ENCODE measurements at places on chromosomes 7 and 10.

DNA sequence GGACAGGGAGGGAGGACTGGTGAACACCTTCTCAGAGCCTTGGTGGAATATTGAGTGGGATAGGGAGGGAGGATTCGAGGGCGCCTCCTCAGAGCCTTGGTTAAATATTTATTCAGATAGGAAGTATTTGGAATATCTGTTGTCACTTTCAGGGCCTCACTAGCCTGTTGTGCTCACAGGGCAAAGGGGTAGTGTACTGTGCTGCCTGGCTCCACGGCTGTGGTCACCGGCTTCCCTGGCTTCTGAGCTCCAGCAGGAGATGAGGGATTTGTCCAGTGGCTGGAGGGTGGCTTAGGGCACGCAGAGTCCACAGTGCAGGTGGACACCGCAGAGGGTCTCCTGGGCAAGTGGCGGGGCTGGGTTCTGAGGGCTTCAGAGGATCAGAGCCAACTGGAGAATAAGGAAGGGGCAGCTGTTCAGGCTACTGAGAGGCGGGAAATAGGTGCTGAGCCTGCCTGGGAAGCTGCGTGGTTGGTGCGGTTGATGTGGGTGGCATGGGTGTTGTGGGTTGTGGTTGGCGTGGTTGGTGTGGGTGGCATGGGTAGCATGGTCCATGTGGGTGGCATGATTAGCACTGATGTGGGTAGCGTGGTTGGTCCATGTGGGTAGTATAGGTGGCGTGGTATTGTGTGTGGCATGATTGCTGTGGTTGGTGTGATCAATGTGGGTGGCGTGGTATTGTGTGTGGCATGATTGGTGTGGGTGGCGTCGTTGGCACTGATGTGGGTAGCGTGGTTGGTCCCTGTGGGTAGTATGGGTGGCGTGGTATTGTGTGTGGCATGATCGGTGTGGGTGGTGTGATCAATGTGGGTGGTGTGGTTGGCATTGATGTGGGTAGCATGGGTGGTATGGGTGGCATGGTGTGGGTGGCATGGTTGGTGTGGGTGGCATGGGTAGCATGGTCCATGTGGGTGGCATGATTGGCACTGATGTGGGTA lies 16.7 kb downstream of the INPP5A start:
- DNase-seq, result no peak

DNA sequence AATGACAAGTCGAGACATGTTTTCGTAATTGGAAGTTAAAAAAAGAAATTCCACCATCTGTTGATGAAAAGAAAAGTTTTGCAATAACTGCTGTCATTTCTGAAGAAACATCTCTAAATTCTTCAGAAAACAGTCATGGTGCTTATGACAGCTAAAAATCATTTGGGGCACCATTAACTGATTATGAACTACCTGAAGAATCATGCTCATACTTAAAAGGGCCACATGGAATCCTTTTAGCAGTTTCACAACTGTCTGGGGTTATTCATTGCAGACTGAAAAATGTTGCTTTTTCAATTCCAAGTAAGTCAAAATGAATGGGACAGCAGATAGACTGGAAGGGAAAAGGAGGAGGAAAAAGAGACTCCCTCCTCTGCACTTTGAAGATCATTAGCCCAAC lies 134.2 kb downstream of the CHN2 start:
- peak; percentile 70 for DNase-seq

DNA sequence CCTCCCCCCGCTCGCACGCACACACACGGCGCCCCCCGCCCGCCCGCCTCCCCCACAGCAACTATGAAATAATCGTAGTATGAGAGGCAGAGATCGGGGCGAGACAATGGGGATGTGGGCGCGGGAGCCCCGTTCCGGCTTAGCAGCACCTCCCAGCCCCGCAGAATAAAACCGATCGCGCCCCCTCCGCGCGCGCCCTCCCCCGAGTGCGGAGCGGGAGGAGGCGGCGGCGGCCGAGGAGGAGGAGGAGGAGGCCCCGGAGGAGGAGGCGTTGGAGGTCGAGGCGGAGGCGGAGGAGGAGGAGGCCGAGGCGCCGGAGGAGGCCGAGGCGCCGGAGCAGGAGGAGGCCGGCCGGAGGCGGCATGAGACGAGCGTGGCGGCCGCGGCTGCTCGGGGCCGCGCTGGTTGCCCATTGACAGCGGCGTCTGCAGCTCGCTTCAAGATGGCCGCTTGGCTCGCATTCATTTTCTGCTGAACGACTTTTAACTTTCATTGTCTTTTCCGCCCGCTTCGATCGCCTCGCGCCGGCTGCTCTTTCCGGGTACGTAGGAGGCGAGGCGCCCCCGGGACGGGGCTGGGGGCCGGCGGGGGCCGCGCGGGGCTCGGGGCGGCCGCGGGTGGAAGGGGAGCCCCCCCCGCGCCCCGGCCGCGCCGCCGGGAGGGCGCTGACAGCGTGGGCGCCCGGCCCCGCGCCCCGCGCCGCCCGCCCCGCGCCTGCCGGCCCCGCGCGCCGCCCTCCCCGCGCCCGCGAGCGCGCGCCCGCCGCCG lies 441 bp downstream of the BMI1 start:
- DNase-seq, result peak; percentile 51

DNA sequence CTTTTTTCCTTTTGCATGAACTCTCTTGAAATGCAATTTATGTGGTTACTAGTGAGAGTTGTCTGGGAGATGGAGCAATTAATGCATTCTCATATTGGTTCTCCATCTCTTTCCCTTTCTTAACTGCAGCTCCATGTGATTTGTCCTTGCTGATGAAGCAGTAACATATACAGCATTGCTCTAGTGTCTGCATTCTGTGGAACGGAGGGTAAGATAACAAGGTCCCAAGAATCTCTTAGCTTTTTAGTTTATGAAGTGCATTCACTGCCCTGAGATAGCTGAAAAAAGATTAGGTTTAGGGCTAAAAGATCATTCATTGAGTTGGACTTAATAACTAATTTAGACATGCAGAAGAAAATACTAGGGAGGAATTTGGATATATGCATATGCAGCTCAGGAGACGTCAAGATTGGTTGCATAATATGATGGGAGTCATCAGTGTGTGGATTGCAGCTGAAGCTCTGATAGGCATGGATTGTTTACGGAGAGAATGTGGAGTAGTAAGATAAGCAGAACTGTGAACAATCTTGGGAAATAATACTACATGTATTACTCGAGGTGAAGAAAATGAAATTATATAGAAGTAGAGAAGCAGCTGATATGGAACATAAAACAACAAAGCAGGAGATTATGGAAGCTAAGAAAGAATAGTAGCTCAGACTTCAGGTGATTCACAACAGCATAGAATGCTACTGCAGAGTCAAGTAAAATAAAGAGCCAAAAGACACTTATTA lies 404.7 kb downstream of the ARL4A start:
- no peak for DNase-seq

DNA sequence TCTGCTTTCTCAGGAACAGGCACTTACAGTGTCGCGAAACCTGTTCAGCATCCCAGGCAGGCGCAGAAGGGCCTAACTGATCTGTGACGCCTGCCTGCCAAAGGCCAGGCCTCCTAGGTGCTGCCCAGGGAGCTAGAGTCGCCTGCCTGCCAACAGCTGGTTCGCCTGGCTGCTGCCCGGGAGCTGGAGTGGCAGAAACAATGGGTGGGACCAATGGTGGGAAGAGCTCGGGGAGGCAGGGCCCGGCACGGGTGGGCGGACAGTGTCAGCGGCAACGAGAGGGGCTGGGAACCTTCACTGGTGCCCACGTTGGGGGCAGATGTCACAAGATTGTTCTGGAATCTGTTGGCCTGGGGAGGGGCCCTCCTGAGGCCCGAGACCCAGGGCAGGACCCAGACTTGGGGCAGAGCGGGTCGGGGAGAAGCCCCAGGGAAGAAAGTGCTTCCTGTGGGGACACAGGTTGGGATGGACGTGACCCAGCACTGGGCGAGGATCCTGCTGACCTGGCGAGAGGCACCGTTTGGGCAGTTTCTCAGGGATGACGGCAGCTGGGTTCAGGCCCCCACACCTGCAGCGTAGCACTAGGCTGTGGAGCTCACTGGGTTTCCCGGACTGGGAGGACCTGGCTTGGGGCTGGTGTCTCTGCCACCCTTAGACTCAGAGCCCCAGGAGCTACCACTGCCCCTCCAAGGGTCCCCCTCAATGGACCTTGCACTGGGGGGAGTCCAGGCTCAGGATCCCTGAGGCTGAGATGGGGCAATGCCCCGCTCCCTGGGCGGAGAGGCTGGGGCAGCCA lies 181.8 kb downstream of the ELFN1 start:
- DNase-seq, result no peak

DNA sequence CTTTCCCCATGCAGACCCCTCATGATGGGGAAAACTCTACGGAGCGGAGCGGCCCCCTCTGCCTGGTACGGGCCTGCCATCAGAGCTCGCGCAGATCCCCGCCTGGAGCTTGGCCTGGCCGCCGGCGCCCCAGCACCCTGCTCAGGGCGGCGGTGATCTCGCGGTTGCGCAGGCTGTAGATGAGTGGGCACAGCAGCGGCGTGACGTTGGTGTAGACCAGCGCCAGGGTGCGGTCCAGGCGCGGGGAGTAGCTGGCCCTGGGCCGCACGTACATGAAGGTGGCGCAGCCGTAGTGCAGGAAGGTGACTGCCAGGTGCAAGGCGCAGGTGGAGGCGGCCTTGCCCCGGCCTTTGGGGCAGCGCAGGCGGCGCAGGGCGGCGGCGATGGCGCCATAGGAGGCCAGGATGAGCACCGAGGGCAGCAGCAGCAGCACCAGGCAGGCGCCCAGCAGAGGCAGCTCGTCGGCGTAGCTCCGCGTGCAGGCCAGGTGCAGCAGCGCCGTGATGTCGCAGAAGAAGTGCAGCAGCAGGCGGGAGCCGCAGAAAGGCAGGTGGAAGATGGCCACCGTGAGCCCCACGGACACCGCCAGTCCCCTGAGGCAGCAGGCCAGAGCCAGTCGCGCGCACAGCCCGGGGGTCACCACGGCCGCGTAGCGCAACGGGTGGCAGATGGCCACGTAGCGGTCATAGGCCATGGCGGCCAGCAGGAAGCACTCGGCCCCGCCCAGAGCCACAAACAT lies 33.4 kb downstream of the TAS2R41 start:
- DNase-seq, result no peak

DNA sequence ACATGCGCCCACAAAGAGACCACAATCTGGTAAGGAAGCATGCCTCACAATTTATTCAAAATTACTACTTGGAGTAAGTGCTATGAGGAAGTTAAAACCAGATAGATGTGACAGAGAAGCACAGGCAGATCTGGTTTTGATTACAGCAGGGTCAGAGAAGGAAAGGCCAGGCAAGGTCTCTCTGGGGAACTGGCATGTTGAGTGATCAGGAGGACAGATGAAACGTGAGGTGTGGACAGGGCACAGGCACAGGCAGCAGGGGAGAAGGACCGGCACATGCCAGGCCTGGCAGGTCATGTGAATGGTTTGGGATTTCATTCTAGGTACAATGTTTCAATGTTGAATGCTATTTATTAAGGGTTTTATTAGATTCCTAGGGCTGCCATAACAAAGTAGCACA lies 51.6 kb downstream of the GPAM start:
- no peak for DNase-seq

- DNase-seq, result no peak
Measured at GRCh38 chr10:100687143-100688003, 58.0 kb upstream of the PAX2 start.

DNA sequence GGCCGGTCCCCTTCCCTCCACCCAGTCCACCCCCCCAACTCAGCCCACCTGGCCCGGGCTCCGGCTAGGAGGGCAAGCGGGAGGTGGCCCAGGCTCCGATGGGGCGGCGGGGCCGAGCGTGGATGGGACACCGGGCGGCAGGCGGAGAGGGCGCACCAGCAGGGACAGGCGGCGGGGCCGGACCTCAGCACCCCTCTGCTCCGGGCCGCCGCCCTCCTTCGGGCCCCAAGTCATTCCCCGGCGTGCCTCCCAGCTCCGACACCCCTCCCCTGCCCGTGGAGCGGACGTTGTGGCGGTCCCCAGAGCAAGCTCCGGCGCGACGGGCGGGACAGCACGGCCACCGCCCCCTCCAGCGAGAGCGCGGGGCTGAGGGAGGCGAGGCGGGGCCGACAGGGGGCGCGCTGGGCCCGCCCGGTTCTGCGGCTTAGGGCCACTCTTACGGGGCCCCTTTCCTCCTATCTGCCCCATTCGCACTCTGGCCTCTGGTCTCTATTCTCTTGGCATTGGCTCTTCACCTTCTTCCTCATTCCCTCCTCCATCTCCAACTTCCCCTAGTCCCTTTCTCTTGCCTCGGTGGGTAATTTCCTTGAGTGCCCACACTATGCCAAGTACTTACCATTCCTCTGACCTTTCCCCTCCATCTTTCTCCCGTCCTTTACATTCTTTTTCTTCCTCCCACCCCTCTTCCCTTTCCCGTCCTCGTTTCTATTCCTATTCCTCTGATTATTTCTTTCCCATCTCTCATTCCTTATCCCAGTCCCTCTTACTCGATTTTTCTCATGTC lies 701 bp upstream of the GBX1 start:
- DNase-seq, result peak; percentile 33

- DNase-seq, result peak; percentile 89
Measured at GRCh38 chr10:88107296-88108097, 244.1 kb downstream of the PTEN start.

DNA sequence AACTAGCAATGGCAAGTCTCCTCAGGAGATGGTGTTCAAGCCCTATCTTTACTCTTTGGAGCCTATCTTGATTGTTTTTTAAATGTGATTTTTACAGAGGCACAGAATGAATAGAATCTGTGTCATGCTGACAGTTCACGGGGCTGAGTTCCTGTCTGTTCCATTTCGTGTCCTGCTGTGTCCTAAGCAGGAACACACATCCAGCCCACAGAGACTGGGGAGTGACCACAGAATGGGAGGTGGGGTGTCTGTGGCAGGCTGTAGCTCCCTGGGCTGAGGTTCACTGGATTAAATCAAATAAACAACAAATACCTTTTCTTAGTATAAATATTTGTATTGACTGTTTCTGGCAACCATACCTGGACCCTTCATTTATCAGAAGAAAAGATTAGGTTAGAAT lies 73.4 kb upstream of the CARD11 start:
- no peak for DNase-seq

- DNase-seq, result no peak
Measured at GRCh38 chr10:35972275-35972674, 330.2 kb upstream of the FZD8 start.

- DNase-seq, result no peak
Measured at GRCh38 chr10:112201334-112201733, 17.8 kb upstream of the GPAM start.

DNA sequence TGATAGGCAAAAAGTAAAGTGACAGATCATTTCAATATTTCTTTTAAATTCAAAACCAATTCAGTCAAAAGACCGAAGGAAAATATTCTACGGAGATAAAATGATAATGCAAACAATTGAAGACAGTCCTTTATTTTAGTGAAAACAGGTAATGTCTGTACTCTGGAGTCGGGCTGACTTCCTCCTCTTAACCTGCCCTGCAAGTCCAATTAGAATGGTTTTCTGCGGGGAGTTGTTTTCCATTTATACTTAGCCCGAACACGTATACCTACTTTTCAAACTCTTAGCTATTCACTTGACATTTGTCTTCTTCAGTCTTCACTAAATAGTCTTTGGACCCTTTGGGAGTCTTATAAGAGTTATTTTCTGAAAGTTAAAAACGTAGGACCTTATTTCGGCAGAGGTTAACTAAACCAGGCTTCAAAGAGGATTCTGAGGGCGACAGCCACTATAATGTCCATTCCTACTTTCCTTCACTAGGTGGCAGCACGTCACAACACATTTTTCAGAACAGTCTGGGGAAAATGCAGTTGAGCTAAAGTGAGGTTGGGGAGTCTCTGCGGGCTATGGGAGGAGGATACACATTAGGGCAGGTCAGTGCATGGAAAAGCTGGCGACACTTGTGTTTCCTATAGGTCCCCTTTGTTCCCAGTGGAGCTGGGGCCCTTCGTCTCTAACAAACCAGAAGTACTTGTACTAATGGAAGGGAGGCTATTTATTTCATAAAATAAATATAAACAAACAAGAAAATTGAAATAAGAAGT lies 472.0 kb downstream of the KCNMA1 start:
- peak; percentile 27 for DNase-seq
